ENCODE measurements at places on chromosomes 4 and X. TPM values are rescaled to one million over a fixed set of nuclear protein-coding genes. Genes with fewer than 3 reads are reported as not detected.

ARAP2 gene
- 1.4 TPM for total RNA-seq

- H3K27me3 ChIP-seq: no peaks in the 10 kb centered on the region
- H3K36me3 ChIP-seq: no peaks in the 10 kb centered on the region
- DNase-seq: peak; percentile 39
- no peak overlapping the region for H3K27ac ChIP-seq
- H3K4me1 ChIP-seq: peaks cover 52% of the 10 kb centered on the region
- H3K4me3 ChIP-seq: peak overlapping the region; percentile 23
Measured at GRCh38 chr4:169068423-169068822, 58.4 kb upstream of the CBR4 start.

DNA sequence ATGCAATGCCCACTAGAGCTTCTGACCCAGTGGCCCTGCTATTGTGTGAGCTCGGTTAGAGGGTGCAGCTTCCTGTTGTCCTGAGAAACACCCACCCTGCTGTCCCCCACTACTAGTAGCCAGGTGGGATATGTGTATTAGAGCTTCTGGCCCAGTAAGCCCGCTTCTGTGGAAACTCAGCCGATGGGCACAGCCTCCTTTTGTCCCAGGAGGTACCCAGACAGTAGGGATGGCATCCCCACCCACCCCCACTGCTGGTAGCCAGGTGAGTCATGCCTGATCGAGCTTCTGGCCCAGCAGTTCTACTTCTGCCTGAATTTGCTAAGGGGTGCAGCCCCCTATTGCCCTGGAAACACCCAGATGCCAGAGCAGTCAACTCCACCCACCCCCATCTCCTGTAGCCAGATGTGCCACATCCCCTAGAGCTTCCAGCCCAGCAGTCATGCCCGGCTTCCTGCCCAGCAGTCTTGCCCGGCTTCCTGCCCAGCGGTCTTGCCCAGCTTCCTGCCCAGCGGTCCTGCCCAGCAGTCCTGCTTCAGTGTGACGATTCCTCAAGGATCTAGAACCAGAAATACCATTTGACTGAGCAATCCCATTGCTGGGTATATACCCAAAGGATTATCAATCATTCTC lies 162.7 kb upstream of the KLF8 start:
- no peak for DNase-seq
- no peak overlapping the region for H3K4me3 ChIP-seq
- no peaks in the 10 kb centered on the region for H3K4me1 ChIP-seq
- no peaks in the 10 kb centered on the region for H3K27me3 ChIP-seq

GRCh38 chr4:26724534-26724933 lies 136.1 kb upstream of the STIM2 start:
- no peak overlapping the region for H3K27ac ChIP-seq
- DNase-seq: no peak
- H3K4me1 ChIP-seq: peaks cover 10% of the 10 kb centered on the region
- no peaks in the 10 kb centered on the region for H3K27me3 ChIP-seq
- no peak overlapping the region for H3K4me3 ChIP-seq

DNA sequence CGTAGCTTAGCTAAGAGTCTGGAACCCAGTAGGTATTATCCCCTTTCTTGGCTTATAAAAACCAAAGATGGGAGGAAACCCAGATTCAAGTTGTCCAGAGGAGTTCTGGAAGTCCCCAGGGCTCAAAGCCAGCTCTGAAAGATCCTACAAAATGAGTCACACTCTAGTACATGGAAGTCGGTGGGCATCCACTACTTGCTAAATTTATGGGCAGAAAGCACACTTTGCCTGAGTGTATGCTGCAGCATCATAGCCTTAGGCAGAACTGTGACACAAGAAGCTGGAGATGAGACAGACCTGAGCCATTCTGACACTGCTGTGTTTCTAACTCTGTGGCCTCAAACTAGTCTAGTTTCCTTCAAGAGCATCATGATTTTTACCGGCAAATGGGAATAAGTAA lies 429.3 kb downstream of the AFF2 start:
- H3K36me3 ChIP-seq: no peaks in the 10 kb centered on the region
- no peaks in the 10 kb centered on the region for H3K4me1 ChIP-seq
- DNase-seq: no peak
- H3K27ac ChIP-seq: no peak overlapping the region
- no peaks in the 10 kb centered on the region for H3K27me3 ChIP-seq
